CD4-positive, alpha-beta T cell treated with Interleukin-4 for 4 hours (primary cell): ENCODE measurements at places on chromosomes 16 and 17.

- DNase-seq: peak; percentile 15
Measured at GRCh38 chr16:88591577-88592021, 21.4 kb downstream of the ZC3H18 start.

GRCh38 chr16:88617268-88618031 lies 20.9 kb upstream of the IL17C start:
- no peak for DNase-seq

DNA sequence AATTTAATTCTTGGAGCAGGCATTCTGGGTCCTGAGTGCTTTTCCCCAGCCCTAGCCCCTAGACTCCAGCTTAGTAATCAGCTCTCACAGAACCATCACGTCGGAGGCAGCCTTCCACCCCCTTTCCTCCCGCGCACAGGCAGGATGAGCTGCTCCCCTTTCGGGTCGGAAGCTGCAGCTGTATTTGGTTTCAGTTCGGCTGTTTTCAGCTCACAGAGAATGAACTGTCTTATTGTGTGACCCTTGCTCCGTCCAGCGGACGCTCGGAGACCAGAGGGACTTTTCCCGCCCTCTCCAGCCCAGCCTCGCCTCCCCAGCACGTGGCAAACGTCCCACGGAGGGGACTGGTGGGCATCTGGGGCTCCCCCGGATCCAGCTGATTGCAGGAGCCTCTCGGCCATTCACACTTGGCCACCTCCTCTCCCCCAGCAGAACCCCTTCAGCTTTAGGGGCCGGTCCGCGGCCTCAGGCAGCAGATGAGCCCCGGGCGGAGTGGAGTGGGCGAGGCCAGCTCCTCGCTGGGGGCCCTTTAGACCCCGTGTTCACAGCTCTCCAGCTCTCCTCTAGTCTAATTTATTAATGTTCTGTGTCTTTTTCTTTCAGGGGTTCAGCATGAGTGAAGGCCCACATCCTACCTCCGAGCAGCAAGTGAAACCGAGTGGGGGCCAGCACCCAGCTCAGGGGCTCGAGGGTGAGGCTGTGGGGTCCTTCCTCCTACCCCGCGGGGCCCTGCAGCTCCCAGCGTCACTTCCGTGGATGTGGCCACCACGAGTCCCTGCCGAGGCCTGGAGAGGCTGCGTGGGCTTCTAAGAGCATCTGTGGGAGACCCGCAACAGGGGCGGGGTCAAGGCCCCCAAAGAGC lies 863 bp upstream of the UTS2R start:
- no peak for DNase-seq

- DNase-seq: no peak
Measured at GRCh38 chr16:17828012-17828411, 357.3 kb upstream of the XYLT1 start.

GRCh38 chr17:81854974-81855774 lies 5.2 kb downstream of the P4HB start:
- DNase-seq: no peak

DNA sequence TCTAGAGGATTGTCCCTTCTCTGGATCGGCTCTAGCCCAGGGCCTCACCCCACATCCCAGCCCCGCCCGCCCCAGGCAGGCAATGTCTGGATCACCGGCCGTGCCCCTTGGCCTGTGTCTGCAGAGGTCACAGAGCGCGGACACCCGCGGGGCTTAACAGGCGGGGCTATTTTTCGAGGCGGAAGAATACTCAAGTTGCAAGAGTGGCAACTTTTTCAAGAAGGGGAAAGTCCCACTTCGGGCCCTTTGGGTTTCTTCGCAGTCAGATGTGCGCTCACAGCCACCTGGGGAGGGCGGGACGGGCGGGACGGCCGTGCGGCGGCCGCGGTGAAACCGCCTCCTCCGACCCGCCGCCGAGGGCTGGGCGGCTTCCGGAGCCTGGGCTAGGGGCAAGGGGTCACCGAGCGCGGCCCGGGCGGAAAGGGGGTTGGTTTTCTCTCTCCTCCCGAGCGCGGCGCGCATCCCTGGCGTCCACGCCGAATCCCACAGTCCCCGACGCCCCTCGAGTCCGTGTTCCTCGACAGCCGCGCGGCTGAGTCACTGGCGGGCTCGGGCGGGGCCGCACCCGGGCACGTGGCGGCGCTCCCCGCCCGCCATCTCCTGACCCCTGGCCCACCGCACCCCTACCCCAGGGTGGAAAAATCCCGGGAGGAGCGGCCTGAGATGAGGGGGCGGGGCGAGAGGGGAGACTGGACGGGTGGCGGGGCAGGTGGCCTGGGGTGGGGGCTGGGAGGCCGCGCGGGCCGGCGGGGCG lies 1.2 kb upstream of the PFN1 start:
- peak; percentile 91 for DNase-seq

DNA sequence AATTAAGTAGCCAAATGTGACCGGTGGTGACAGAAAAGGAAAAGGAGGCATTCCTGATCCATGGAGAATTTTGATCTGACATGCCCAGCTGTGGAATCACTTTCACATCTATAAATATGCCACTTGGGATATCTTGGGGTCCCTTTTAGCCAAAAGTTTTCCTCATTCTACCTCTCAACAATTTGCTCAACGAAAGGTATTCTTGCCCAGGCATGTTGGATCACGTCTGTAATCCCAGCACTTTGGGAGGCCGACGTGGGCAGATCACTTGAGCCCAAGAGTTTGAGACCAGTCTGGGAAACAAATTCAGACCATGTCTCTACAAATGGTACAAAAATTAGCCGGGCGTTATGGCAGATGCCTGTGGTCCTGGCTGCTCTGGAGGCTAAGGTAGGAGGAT lies 24.3 kb downstream of the LITAF start:
- no peak for DNase-seq

DNA sequence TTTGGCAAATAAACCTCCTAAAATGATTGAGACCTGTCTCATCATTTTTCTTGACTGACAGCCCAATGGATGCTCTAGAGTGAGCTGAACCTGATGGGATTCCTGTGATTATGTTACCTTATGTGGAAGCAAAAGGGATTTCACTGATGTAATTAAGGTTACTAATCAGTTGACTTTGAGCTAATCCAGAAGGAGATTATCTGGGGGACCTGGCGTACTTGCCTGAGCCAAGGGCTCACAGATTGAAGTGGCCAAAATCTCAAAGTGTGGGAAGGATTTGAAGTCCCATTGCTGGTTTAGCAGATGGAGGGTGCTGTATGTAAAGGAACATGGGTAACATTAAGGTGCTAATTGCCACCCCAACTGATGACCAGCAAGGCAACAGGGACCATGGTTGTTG lies 214.0 kb downstream of the CPPED1 start:
- no peak for DNase-seq

DNA sequence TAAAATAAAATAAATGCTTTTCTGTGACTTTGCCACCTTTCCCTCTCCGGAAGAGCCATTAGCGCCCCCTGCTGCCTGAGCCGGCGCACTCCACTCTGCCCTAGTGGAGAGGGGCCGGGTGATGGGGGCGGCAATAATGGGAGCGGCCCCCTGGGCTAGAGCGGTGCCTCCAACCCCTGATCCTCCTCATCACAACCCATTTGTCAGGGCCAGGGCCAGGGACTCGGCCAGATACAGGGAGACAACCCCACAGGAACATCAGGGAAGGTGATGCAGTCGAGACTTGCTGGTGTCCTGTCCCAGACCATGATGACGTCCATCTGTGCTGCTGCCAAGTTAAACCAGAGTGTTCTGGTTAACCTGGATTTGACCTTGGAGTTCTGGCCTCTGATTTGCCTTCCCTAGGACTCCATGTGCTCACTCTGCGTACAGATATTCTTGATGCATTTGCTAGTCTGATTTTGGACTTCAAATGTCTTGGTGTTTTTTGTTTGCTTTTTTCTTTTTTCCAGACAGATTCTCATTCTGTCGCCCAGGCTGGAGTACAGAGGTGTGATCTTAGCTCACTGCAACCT lies 46.1 kb upstream of the BPTF start:
- peak; percentile 3 for DNase-seq

GRCh38 chr17:78477913-78478756 lies 99.1 kb downstream of the DNAH17 start:
- DNase-seq: no peak

DNA sequence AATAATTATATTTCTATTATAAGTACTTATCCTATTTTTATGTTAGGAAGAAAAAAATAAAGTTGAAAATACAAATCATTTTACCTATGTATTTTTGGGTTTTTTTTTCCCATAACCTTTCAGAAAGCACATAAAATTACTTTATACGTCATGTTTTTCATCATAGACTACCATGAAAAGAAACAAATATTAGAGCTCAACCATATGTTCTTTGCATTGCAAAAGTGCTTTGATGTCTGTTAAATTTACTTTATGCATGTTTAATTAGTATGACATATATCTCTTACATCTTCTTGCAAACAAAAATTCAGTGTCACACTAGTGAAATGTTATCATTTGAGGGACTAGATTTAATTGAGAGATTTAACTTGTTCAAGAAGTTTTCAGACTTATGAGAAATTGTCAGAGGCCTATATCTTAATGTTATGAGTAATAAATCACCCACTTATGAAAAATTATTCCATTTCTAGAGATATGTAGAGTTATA lies 24.0 kb downstream of the BRIP1 start:
- no peak for DNase-seq

DNA sequence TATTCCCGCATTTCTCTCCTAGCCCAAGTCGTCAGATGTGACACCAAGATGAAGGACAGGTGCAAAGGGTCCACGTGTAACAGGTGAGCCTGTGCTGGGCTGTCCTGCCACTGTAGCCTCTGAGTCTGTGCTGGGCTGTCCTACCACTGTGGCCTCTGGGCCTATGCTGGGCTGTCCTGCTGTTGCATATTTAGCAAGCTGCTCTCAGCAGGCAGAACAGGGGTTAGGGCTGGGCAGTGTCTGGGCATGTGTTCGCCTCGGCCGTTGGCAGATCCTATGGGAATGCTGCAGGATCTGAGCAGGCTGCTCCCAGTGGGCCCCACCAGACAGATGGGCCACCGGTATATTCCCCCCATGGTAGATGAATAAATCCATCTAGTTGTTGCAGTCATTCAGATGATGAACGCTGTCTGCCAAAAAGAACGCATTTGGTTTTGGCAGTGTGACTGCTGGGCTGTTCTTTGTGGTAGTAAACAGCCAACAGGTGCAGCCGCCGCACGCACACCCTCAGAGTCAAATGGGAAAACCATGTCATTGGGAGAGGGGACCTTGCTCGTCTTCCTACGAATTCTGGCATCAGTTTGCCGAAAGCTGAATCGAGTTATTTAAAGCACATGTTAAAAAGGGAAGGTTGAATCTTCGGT lies 49.2 kb downstream of the CRISPLD2 start:
- DNase-seq: no peak

- peak; percentile 50 for DNase-seq
Measured at GRCh38 chr17:74491626-74492025, 25.2 kb downstream of the CD300A start.

- no peak for DNase-seq
Measured at GRCh38 chr16:84215531-84215930, 24.3 kb downstream of the KCNG4 start.

GRCh38 chr17:72119873-72120641 lies 763 bp upstream of the SOX9 start:
- no peak for DNase-seq

- no peak for DNase-seq
Measured at GRCh38 chr16:49469930-49470451, 96.4 kb downstream of the C16orf78 start.

DNA sequence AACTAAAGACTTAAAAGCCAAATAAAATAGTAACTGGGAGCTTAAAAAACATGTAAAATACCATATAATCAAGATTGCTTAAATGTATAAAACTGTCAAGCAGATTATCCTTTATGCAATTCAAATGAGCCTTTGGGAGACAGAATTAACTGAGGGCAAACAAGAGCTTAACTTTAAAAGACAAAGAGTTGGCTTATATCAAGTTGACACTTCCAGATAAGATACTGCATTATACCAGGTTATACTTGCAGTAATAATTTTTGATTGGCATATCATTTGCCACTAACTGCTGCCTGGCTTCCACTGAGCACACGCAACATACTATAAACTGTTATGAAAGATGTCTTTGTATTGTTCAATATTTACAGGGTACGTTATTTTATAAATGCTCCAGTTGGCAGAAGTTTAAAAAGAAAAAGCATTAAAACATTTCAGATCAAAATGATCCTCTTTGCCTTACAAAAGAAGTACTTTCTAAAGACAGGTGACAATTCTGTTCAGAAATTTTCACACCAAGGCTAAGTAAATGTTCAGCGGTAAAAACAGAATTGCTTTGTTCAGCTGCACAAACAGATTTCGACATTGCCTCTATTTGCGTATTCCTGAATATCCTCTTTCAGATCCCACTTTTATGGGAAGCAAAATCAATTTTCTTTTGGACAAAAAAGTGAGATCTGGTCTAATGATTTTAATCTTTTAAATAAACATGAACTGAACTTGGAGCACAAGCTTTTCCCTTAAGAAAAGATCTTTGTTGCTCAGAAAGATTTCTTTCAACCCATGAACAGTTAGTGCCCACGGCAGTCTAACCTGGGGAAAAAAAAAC lies 50.7 kb downstream of the TOX3 start:
- no peak for DNase-seq

- DNase-seq: no peak
Measured at GRCh38 chr17:9339958-9340357, 235.7 kb downstream of the STX8 start.

- no peak for DNase-seq
Measured at GRCh38 chr17:78726513-78726912, 55.6 kb downstream of the CYTH1 start.

DNA sequence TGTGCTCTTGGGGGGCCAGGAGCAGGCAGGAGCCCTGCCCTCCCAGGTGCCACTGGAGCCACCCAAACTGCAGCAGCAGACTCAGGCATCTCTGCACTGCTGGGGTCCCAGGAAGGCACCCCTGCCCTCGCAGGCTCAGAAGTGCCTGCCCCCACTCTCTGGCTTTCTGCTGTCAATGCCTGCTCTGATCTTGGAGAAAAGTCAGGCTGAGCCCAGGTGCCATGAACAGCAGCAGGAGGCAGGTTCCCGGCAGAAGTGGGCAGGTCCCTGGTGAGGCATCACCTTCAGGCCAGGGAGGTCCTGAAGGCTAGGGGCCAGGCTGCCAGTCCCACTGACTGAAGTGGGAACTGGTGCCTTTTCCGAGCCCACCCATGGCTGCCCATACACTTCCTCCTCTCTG lies 106.5 kb downstream of the MGAT5B start:
- DNase-seq: no peak

- no peak for DNase-seq
Measured at GRCh38 chr16:69327585-69328310, 2.6 kb downstream of the PDF start.

- DNase-seq: no peak
Measured at GRCh38 chr17:18191236-18191667, 7.6 kb downstream of the ALKBH5 start.

DNA sequence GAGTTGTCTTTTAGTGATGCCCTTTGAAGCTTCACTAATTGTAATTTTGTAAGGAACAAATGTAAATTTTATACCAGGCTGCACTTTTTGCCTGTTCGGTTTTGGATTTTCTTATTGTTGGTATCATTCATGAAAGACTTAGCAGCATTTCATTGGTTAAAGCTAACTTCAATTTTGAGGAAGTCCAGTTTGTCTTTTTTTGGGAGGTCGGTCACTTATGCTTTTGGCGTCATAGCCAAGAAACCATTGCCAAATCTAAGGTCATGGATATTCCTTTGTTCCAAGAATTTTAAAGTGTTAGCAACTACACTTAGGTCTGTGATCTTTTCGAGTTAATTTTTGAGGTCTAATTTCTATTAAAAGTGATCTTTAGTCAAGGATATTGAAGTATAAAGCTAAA lies 77.1 kb downstream of the PRKCA start:
- no peak for DNase-seq
